ENCODE measurements at places on chromosomes 1 and 21. TPM values are rescaled to one million over a fixed set of nuclear protein-coding genes. Genes with fewer than 3 reads are reported as not detected.

- DNase-seq: no peak
Observed at GRCh38 chr1:90381598-90381997, 335.5 kb downstream of the BARHL2 start.

GRCh38 chr1:164534863-164535610 is 23.9 kb upstream of the PBX1 start:
- DNase-seq: no peak

- DNase-seq: no peak
Observed at GRCh38 chr1:98556521-98557158, 104.9 kb upstream of the SNX7 start.

DNA sequence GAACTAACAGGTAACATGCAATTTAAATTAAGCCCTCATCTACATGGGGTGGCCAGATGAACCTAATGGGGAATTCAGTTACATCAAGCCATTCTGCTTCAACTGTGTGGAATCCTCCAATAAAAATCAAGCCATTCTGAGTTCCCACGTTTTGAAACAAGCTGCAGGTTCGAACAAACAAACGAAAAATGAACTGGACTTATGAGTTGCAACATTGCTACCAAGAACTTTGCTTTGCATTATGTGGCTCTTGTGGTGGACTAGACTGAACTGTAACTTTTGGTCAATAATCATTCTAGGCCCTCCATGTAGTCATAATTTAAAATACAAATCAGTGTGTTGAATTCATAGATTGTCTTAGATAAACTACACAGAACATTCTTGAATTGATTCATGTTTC is 517.2 kb downstream of the PTBP2 start:
- DNase-seq: no peak

DNA sequence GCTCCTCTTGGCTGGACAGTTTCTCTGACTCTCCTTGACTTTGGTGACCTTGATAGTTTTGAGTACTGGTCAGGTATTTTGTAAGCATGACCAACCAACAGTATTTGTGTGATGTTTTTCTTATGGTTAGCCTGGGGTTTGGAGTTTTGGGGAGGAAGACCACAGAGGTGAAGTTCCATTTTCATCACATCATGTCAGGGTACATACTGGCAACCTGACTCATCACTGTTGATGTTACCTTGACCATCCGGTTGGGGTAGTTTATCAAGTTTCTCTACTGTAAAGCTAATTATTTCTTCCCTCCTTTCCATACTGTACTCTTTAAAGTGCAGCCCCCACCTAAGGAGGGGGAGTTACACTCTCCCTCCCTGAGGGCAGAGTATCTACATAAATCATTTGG is 13.4 kb downstream of the OSCP1 start:
- no peak for DNase-seq

GRCh38 chr1:75265792-75266191 is 131.6 kb downstream of the LHX8 start:
- no peak for DNase-seq

- no peak for DNase-seq
Observed at GRCh38 chr1:225750875-225751824, 26.5 kb upstream of the SRP9 start.

GRCh38 chr1:168498956-168499687 is 44.7 kb downstream of the XCL2 start:
- DNase-seq: no peak

- no peak for DNase-seq
Observed at GRCh38 chr1:21257431-21258135, 32.7 kb downstream of the ECE1 start.

- no peak for DNase-seq
Observed at GRCh38 chr1:106268070-106268469, 788.4 kb upstream of the PRMT6 start.

Gene NBPF6
- total RNA-seq: not detected

Gene VANGL2
- not detected for total RNA-seq

GRCh38 chr1:16199157-16199501 is 13.3 kb downstream of the ARHGEF19 start:
- no peak for DNase-seq

- no peak for DNase-seq
Observed at GRCh38 chr1:119080586-119080985, 59.9 kb downstream of the WARS2 start.

- peak; percentile 36 for DNase-seq
Observed at GRCh38 chr1:67489643-67490042, 59.4 kb upstream of the SERBP1 start.

Gene FAM167B
- 0.45 TPM for total RNA-seq

Gene GSTM2
- total RNA-seq: 107 TPM

- no peak for DNase-seq
Observed at GRCh38 chr1:112701227-112702066, 5.5 kb downstream of the RHOC start.

DNA sequence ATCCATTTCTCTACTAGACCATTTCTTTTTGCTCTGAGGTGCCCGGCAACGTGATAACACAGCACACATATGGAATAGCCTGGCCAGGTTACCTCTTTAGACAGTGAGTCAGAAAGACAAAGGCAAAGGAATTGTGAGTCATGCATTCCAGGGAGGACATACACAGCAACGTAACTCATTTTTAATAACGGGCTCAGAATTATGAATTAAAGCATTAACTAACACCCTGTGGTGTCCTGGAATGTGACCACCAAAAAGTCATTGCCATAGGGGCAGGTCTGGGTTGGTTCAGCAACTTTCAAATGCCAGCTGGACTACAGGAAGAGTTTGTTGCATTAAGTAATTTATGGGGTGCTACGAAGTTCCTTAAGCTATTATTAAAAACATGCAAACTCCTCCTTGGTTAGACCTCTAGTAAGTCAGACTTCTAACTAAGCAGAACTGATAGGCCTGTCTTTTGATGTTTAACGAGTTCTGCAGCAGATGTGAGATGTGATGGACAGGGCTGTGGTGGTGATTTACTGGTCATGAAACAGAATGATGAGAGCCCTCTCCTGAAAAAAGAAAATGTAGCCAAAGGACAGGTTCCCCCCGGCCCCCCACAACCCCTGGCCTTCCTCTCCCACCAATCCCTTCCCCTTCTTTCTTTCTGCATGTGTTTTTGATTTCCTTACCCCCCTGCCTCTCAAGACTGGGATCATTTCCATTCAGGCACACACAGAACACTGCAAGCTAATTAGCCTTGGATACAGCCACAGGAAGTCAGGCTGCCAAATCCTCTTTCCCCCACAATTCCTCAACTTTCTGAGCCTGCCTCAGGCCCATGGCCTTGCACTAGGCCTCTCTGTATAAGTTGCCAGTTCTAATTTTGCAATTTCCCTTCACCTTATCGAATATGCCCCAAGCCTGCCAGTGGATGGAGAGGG is 88.9 kb upstream of the HAO2 start:
- no peak for DNase-seq

DNA sequence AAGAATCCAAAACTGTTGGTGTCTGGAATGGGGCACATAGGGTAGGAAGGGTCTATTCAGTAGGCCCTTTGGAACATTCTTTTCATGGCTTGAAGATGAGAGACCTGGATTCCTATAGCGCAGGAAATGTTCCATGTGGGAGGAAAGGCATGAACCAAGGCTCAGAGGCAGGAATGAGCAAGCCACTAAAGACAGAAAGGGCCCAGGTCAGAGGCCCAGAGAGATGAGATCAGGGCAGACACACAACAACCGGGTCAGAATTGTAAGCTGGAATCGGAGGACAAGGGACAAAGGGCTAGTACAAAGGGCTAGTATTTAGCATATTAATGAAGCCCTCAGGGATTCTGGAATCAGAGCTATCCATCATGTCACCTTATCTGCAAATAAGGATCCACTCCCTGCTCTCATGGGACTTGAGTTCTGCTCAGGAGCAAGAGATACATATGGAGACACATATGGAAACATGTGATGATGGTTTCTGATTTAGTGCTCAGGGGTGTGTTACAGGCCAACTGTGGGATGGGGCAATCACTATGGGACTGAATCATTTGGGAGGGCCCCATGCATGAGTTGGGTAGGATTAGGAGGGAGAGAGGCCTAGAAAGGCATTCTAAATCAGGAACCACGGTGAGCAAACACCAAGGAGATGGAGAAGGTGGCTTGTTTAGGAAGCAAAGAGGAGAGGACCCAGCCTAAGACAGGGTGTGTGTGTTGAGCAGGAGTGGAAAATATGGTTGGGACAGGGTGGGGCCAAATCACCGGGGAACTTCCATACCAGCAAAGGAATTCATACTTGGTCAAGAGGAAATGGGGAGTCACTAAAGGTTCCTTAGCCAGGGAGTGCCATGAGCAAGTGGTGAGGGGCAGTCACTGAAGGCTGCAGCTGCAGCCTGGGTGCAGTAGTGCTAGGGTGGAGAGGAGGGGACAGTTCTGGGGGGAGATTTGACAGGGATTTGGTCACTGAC is 8.6 kb downstream of the NECTIN4 start:
- DNase-seq: no peak

Gene AK5
- total RNA-seq: 32.0 TPM

DNA sequence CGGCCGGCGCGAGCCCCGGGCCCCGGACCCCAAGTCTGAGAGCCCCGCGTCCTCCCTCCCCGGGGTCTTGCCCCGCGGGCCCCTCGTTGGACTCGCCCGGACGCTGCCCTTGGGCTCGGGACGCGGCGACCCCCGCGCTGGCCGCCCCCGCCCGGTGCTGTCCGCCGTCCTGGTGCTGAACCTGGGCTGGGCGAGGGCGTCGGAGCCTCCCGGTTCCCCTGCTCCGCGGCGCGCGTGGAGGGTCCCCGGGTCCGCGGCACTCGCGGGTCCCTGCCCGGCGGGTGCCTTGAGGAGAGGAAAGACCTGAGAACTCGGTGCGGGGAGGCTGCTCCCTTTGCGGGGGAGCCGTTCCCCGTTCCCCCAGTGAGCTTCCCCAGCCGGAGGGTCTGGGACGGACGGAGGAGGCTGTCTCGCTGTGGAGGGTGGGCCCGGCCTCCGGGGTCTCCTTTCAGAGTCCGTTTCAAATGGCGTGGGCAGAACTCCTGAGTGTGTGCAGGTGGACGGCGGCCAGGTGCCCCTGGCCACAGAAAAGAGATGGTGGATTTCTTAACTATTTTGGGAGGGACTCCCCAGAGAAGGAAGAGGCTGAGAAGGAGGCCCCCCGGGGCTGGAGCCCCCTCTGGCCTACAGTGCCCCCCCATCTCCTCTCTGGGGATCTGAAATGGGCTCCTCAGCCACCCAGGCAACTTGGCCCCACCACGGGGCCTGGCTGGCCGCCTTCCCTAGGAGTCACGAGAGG is 595 bp downstream of the GABRD start:
- DNase-seq: no peak

GRCh38 chr1:60345621-60346020 is 272.1 kb upstream of the C1orf87 start:
- no peak for DNase-seq

Gene AKR7A3
- 1.4 TPM for total RNA-seq

DNA sequence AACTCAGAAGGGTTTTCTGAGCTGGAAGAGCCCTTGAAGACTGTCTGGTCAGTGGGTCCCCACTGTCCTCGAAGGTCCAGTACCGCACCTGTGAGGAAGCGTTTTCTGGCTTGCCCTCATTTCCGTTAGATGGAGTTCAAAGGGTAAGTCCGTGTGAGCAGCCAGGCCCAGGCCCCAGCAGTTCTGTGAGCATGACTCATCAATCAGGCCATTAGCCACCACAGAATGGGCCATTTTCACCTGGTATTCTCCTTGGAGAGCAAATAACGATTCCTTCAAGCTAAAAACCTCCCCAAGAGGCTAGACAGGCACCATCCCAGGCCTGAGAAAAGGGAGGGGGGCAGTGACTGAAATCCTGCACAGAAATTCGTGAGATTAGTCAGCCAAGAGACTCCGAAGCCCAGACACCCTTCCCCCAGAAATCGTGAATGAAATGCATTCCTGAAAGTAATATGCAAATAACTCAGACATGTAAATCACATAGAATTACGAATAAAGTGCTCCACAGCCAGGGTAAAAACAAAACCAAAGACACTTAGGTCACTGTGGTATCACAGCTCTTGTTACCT is 66.0 kb downstream of the BCAR3 start:
- no peak for DNase-seq

Gene STYXL2
- not detected for total RNA-seq

DNA sequence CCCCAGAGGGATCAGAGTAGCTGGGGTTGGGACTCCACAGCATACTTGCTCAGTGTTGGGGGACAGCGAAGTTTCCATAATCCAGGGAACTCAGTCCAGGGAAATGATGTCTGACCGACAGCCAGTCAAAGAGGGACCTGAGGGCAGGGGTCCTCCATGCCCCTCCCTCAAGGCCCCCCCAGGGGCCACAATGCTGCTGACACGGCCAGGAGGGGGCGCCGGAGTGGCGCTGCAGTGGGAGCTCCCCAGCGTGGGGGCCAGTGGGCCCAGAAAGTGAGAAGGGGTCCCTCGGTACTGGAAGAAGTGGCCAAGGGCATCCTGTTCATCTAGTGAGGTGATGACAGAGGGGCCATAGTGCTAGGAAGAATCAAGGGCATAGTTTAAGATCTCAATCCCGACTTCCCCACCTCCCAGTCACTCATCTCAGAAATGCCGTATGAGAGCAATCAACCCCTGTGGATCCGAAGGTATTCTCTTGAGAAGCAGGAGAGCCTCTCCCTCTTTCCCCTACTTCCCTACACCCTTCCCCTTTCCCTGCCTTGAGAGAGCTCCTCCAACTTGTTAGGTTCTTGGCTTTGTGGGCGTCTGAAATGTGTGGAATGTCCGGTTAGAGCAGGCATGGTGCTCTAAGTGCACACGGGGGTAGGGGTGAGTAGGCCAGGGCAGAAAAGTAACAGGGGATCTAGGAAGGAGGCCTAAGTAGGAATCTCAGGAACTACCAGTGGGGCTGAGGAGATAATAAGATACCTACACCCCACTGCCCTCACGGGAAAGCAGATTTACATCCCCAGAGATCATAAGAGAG is 4.1 kb downstream of the NUDT17 start:
- DNase-seq: no peak

Gene HFM1
- not detected for total RNA-seq

DNA sequence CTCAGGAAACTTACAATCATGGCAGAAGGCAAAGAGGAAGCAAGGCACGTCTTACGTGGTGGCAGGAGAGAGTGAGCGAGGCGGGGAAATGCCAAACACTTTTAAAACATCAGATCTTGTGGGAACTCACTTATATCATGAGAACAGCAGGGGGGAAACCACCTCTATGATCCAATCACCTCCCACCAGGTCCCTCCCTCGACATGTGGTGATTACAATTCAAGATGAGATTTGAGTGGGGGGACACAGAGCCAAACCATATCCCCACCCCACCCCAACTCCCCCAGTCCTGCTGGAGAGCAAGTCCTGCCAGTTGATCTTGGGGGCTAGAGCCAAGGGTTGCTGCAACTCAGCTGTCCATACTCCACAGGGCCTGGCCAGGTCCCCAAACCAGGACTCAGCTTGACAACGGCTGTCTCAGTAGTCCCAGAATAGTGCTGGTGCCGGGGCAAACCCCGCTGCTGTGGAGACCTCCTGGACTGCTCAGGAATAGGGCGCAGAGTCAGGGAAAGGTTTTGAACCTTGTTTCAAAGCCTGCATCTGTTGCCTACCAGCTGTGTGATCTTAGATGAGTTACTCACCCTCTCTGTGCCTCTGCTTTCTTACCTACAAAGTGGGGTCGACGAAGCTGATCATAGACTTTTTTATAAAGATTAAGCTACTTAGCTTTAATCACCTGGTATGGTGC is 79.5 kb downstream of the STUM start:
- DNase-seq: peak; percentile 64

Gene RHBDL2
- not detected for total RNA-seq

Measured in CD4-positive, alpha-beta T cell (primary cell).